Activated CD4-positive, alpha-beta T cell treated with anti-CD3 and anti-CD28 coated beads for 36 hours (primary cell): ENCODE measurements at places on chromosomes 13 and 19. TPM values are rescaled to one million over a fixed set of nuclear protein-coding genes. Genes with fewer than 3 reads are reported as not detected.

Gene FGF14
- not detected for total RNA-seq

Gene APLP1
- 2.3 TPM for total RNA-seq

Gene EGLN2
- 86.6 TPM for total RNA-seq

Gene FUT1
- 0.23 TPM for total RNA-seq

Gene CALR3
- total RNA-seq, result not detected

Gene MEX3D
- total RNA-seq, result 6.2 TPM

Gene SHD
- total RNA-seq, result not detected

Gene TPRX2
- total RNA-seq, result not detected

Gene GPR12
- total RNA-seq, result not detected
